ENCODE measurements at places on chromosomes 7 and 10.

DNA sequence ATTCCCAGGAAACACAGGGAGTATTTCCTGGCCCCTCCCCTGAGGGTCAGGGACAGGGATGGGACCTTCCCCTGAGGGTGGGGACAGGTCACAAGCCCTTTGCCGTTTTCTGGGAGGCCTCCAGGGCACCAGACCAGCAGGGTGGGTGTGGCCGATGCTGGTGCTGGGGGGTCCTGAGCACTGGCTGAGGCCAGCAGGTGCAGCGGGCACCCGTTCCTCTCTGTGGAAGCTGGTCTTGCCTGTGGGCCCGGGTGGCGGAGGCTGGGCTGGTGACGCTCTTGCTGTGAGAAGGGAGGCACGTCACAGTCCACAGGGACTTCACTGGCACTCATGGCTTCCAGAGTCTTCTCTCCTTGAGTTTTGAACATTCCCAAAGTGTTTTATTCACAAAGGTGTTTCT, 44.2 kb upstream of the CFAP46 start:
- H3K36me3 ChIP-seq: no peaks in the 10 kb centered on the region
- no peaks in the 10 kb centered on the region for H3K27me3 ChIP-seq
- H3K4me1 ChIP-seq: no peaks in the 10 kb centered on the region
- no peak for DNase-seq
- no peak overlapping the region for H3K27ac ChIP-seq
- no peak overlapping the region for H3K4me3 ChIP-seq

DNA sequence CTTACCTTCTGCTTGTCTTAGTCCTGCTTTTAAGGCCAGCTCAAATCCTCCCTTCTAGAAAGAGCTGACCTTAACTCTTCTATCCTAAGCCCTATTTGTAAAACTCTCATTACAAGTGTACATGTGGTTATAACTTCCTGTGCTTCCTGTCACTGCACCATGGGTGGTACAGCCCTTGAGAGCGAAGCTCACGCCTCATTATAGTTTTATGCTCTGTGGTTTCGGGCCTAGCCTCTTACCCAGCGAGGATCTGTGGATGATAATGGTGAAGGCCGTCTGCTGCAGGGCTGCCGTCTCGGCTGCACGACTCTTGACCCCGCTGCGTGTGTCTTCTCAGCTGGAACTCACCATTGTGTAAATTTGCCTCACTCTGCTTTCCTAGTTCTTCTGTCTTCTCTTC, 74.6 kb downstream of the CUL1 start:
- DNase-seq: no peak
- no peaks in the 10 kb centered on the region for H3K4me1 ChIP-seq
- H3K27ac ChIP-seq: no peak overlapping the region
- peaks cover 27% of the 10 kb centered on the region for H3K36me3 ChIP-seq

- no peak overlapping the region for H3K27ac ChIP-seq
- no peak for DNase-seq
- H3K36me3 ChIP-seq: no peaks in the 10 kb centered on the region
- H3K27me3 ChIP-seq: no peaks in the 10 kb centered on the region
- H3K4me1 ChIP-seq: no peaks in the 10 kb centered on the region
Observed at GRCh38 chr10:25817200-25817599, 116.8 kb upstream of the MYO3A start.

GRCh38 chr10:32332299-32332750, 14.6 kb downstream of the EPC1 start:
- peaks cover 56% of the 10 kb centered on the region for H3K4me1 ChIP-seq
- H3K27ac ChIP-seq: no peak overlapping the region
- no peaks in the 10 kb centered on the region for H3K36me3 ChIP-seq
- DNase-seq: no peak
- no peaks in the 10 kb centered on the region for H3K27me3 ChIP-seq

GRCh38 chr10:52442576-52442975, 128.5 kb downstream of the DKK1 start:
- H3K4me3 ChIP-seq: no peak overlapping the region
- peaks cover 13% of the 10 kb centered on the region for H3K4me1 ChIP-seq
- no peaks in the 10 kb centered on the region for H3K27me3 ChIP-seq
- no peak for DNase-seq

GRCh38 chr10:114347241-114347640, 57.1 kb downstream of the AFAP1L2 start:
- no peaks in the 10 kb centered on the region for H3K27me3 ChIP-seq
- H3K36me3 ChIP-seq: no peaks in the 10 kb centered on the region
- H3K4me1 ChIP-seq: peaks cover 3% of the 10 kb centered on the region
- DNase-seq: no peak
- H3K27ac ChIP-seq: no peak overlapping the region
- no peak overlapping the region for H3K4me3 ChIP-seq
